NCI-H2029 treated with DMSO at 0.1 percent for 48 hours (cell line): ENCODE measurements at places on chromosomes 3 and 15.

GRCh38 chr15:64883997-64884511, 27.6 kb upstream of the ANKDD1A start:
- DNase-seq: no peak

- no peak for DNase-seq
These were observed 98.4 kb upstream of the BCL6 start for GRCh38 chr3:187843654-187844053.

DNA sequence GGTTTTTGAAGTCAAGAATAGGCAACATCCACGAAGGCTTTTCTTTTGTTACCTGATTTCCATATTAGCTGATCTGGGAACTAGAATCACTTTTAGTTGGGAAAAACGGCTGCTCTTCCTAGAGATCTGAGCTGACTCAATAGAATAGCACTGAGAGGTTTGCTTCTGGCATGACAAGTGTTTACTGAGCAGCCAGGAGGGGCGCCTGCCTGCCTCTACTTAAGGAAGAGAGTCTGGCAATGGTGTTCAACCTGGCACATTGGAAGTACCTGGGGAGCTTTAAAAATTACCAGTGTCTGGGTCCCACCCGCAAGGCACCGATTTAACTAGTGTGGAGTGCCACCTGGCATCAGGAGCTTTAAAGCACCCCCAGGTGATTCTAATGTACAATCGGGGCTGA, 34.4 kb downstream of the FAM43A start:
- peak; percentile 69 for DNase-seq

GRCh38 chr3:5929027-5929426, 741.5 kb downstream of the EDEM1 start:
- DNase-seq: no peak

DNA sequence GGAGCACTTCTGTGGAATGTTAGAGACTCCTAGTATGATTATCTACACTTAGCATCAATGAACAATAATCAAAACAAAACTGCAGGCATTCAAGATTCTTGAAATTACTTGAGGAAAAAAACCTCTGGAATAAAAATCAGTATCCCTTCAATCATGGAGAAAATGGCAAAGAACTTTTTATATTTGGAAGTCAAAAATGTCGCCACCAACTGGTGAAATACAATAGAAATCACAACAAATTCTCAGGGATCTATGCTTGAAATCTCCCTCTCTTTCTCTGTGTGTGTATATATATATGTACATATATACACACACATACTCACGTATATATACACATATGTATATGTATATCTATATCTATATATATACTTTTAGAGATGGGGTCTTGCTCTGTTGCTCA, 378.9 kb upstream of the ALCAM start:
- DNase-seq: no peak

DNA sequence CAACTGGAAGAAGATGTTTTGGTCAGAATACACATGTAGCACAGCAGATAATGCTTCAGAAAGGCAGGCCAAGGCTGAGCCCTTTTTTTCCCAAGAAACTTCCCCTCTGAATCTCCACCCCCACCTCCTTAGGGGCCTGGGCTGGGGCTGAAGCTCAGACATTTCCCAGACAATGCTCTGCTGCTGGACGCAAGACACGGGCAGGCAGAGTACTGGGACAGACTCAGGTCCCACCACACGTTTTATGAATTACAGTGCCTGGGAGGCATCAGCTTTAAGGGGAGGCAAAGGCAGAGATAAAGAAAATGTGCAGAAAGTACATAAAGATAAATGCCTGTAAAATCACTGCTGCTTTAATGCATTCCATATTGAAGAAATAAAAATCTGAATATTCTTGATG, 479.4 kb downstream of the ERC2 start:
- DNase-seq: no peak

DNA sequence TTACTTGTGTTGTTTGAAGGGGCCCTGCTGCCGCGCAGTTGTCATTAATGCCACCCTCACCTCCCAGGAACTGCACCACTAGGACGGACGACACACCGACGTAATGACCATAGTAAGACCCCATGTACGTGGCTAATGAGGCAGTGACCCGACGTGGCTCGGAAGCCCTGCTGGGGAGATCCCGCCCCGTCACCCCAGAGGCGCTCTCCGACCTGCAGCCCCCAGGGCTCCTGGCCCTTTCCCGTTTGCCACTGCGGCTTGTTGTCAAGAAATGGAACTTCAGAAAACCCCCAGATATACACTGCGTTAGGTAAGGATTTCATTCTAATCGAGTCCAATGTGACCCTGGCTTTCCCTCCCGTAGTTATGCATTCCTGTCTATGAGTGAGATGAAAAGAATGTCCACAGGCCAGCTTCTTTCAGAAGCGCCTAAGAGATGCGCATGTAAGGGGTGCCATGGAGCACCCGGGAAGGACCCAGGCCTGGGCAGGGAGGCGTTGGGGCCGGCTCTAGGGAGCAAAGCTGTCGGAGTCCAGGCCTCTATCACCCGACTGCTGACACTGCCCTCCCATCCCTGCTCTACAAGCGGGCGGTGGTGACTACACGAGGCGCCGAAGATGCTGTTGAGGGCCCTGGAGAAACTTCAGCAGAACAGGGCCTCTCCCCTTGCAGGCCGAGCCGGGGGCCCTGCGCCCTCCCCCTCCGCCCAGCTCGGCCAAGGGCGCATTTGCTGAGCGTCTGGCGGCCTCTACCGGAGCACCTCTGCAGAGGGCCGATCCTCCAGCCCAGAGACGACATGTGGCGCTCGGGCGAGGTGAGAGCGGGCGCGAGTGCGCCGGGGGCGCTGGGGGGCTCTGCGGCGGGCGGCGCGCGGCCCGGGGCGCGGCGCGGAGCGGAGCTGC, at the start of gene GABRA5:
GABRA5 (plus strand) TSS at position 765 of the 902 bp plus-strand sequence. CDS start 2,187 bp downstream, outside the sequence.
- no peak for DNase-seq

DNA sequence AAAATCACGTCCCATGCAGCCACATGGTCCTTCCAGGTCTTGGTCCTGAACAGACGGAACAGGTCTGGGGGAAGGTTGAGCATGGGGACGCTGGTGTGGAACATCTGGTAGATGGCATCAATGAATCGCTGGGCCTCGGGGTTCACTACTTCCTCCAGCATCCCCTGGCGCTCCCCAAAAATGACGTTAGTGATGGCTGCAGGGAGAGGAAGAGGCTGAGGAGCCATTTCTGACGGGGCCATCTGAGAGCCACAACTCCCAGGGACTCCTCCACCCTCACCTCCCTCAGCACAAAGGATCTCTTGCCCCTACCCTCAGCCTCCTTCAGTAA, 23.7 kb downstream of the CYP11A1 start:
- no peak for DNase-seq

GRCh38 chr15:29093696-29094343, 175.8 kb downstream of the NSMCE3 start:
- DNase-seq: no peak

- DNase-seq: no peak
These were observed 14.5 kb upstream of the LYZL4 start for GRCh38 chr3:42424911-42425310.

GRCh38 chr3:175731543-175731942, 872.4 kb downstream of the NAALADL2 start:
- DNase-seq: no peak

- DNase-seq: no peak
These were observed 132.3 kb downstream of the LMLN start for GRCh38 chr3:198092276-198092675.

- no peak for DNase-seq
These were observed 124.3 kb downstream of the SNRK start for GRCh38 chr3:43410592-43410991.

DNA sequence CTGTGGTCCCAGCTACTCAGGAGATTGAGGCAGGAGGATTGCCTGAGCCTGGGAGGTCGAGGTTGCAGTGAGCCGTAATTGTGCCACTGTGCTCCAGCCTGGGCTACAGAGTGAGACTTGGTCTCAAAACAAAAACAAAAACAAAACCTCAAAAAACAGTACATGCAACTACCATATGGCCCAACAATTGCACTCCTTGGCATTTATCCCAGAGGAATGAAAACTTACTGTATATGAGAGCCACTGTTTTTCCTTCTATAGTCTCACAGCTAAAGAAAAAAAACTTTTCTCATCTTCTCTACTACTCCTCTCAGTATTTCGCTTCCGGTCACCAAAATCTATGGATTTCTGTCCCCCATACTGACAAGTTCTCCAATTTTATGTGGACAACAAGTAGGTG, 84.3 kb downstream of the FLNB start:
- DNase-seq: no peak

GRCh38 chr15:70120958-70121623, 23.4 kb upstream of the TLE3 start:
- DNase-seq: no peak

DNA sequence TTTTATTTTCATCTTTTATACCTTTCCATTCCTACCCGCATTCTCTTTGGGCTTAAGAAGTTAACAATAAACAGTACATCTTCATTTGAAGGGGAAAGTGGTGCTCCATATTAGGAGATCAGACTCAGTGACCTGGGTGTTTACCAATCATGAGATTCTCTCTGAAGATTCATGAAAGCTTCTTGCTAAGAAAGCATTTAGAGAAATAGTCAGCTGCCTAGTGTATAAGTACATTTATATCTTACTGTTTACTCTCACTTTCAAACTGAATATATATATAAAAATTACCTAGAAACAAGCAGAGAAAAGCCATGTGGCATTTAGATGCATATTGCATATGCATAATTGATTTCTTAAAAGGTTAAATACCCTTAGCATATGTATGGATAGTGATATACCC, 100.5 kb downstream of the KCNH8 start:
- no peak for DNase-seq

DNA sequence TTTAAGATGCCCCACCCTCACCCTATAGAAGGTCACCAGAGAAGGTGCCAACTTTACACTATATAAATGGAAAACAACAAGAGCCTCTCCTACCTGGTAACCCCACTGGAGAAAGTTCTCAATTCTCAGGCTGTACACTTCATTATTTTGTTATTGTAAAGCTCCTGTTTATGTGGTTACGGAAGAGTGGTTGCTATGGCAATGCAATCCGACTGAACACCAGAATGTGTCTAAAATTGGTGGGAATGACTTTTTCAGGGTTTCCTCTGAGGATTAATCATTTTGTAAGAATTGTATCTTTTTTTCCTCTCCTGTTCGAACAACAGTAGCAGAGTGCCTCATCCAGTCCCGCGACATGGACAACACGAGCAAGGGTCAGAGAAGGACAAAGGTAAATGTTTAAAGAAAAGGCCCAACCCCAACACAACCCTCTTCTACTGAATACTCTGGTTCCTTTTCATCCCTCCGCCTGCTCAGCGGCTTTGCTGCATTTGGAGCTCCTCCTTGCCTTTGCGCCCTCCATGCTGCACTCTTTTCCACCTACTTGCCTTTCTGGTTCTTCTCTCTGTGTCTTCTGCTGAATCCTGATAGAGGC, 45.3 kb downstream of the DGKG start:
- no peak for DNase-seq

DNA sequence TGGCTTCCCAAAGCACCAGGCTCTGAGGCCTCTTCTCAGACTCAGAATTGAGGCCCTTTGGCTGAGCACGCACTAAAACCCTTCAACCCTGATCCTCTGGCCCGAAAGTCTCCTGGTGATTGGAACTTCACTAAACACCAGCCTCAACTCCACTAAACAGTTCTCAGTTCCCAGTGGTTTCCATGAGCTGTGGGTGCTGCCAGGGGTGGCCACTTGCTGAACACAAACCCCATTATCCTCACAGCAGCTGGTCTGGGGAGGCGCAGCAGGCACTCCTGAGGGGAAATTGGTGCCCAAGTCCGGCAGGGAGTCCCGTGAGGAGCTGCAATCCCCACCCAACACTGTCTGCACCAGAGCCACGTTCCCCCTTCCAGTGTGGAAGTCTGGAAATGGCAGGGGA, 3.8 kb upstream of the CLK3 start:
- no peak for DNase-seq

GRCh38 chr3:185270262-185270955, 16.6 kb upstream of the EHHADH start:
- DNase-seq: no peak
